Hindlimb muscle (tissue), 1 donor: ENCODE measurements at places on chromosomes 6 and 20. TPM values are rescaled to one million over a fixed set of nuclear protein-coding genes. Genes with fewer than 3 reads are reported as not detected.
A peak's percentile ranks its signal among the peaks of the same experiment; 100 is the strongest.

GRCh38 chr6:5923840-5924239 is 82.9 kb downstream of the NRN1 start:
- DNase-seq = no peak

DNA sequence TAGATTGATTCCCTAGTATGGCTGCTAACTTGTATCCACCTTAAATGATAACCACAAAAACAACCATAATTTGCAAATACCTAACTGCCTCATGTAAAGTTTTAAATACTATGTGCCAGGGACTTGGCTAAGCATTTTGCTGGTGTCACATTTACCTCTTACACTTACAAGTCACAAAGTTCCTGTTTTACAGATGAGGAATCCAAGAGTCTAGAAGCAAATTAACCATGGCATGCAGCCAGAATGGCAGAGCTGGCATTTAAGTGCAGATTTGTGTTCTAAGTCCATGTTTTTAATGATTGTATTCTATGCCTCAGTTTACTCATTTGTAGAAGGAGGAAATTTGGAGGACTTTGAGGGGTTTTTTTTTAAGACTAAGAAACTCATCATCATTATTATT is 696.7 kb downstream of the PTPRT start:
- no peak for DNase-seq

- peak; percentile 22 for DNase-seq
These were observed 1211.1 kb upstream of the GJE1 start for GRCh38 chr6:140921366-140922226.

DNA sequence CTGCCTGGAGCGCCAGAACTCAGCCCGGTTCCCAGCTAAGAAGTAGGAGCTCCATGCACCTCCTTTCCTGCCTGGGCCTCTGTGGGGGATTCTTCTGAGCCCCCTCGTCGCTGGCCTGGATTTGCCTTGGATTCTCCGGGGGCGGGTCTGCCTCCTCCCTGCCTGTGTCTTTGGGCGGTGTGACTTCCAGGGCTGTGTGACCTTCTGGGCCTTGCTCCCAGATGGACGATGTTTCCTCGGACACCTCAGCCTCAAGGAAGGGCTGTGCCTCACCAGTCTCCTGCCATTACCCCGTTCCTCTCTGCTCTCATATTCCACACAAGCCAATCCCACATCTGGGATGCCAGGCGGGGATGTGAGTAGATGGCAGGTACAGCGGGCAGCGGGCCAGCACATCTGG is 76.8 kb downstream of the ERMARD start:
- DNase-seq = no peak

GRCh38 chr6:151056230-151056907 is 183.4 kb upstream of the AKAP12 start:
- DNase-seq = no peak

DNA sequence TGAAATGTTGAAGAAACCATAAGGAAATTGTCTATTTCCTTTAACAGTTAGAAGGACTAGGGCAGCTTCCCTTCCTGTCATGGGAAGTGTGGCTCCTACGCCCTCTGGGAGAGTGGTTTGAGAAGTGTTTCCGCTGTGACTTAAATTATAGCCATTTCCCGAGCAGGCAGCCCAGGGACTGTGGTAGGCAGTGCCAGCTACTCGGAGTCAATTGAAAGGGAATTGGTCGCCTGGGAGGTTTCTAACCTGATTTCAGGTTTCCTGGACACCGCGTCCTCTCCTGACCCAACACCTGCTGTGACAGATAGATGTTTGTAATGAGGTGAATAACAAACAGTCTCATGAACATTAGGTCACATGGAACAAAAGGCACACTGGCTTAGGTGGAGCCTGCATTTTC is 256.1 kb upstream of the PLCB4 start:
- DNase-seq = no peak

GRCh38 chr20:56730996-56731395 is 101.9 kb downstream of the TFAP2C start:
- no peak for DNase-seq

DNA sequence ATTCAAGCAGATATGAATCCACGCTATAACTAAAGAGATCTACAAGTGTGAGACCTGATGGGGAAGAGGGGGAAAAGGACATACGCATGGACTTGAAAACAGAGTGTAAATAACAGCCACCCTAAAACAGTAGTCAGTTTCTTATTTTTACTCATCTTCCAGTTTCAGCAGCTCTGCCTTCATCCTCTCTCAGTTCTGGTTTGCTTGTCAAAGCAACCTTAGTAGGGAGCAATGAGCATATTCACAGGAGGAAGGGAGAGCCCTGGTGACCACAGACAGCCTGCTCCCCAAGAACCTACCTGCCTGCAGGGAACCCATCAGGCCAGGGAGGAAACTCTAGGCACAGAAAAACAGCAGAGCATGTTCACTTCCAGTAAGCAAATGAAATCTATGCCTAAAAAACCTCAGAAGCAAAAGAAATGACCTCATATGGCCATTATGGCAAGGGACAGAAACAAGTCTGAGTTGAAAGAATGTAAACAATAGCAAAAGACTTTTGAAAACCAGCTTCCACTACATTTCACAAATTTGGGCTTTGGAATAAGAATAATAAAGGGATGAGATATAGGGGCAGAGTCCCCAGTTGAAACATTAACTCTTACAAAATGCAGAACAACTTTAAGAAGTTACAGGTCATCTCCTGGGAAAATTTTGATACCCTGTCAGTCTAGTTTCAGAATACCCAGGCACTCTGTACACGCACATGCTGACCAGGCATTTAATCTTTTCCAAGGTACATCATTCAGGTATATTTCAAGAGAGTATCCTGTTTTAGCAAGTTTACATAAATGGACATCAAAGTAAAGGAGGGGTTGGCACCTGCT is 120.8 kb upstream of the BCLAF1 start:
- DNase-seq = no peak

GRCh38 chr6:36959555-36960250 is 5.2 kb downstream of the PI16 start:
- no peak for DNase-seq

GRCh38 chr6:109327959-109328358 is 54.3 kb downstream of the CD164 start:
- DNase-seq = no peak

- DNase-seq = no peak
These were observed 91.9 kb downstream of the FAM217A start for GRCh38 chr6:3987053-3987452.

- no peak for DNase-seq
These were observed 26.9 kb upstream of the NT5E start for GRCh38 chr6:85422996-85423395.

DNA sequence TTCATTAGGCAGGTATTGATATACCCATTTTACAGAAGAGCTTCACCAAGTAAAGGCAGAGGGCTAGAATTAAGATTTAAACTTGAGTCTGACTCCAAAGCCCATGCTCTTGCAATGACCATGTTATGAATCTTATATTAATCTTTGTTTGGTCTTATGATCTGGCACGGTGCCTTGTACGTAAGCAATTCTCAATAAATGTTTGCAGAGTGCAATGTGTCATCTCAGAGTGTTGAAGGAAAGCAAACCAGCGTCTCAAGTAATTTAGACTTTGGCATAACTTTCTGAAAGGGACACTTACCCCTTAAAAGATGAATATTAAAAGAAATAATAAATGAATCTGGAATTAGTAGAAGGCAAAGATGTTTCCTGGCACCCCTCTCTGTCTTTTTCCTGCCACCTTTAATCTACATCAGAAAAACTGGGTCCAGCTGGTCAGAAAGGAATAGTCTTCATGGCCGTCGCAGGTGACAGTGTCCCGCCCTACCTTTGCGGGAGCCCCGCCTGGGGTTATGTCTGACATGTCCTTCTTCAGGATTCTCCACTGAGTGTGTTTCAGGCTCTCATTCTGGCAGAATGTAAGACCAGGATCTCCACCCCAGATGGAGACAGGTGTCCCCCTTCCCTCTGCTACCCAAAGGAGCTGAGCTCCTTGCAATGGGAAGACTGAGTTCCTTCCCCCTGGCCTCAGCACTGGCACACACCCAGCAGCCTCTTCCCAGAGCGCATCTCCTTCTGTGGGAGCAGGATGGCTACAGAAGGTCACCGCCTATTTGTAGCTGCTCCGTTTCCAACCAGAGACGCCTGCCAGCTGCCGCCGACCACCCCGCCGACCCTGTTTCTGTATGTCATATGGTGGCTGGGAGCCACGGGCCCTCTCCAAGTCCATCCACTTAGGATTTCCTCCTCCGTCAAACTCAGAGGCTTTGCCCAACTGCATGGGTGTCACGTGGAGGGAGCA is 266.3 kb upstream of the ECI2 start:
- DNase-seq = no peak

- DNase-seq = no peak
These were observed 49.9 kb upstream of the FAM184A start for GRCh38 chr6:119128252-119128912.

GRCh38 chr6:1311400-1312202 is at the start of gene FOXQ1:
TSS of gene FOXQ1 (plus strand) at chr6:1312098. CDS start at chr6:1312705, 607 bp downstream.
- DNase-seq = no peak

DNA sequence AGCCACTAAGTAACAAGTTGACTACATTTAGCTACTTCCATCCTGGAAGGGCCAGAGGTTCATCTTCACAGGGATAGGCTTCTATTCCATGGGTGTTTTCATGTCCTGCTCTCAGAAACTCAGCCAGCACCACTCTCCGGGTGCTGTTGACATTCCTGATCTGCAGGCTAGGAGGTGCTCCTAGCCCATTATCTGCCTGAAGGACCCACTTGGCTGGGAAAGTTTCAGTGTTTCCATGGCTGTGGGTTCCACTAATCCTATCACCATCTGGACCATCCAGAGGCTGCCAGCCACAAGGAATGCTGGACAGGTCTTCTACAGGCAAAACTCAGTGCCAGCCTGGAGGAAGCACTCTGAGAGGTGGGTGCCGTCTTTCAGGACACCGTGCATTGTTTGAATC is 45.2 kb downstream of the HLA-G start:
- no peak for DNase-seq

DNA sequence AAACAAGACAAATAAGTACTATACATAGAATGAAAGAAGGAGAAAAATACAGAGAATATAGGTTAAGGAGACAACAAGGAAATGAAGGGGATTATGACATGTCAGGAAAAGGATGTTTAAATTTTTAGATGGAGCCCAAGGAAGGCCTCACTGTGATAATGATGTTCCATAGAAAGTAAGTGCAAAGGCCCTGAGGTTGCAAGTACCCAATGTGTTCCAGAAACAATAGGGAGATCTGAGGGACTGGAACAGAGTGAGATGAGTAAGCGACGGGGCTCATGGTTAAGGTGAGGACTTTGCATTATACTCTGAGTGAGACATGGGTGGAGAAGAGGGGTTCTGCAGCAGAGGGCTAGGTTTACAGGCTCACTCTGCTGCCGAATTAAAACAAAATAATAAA is 122.8 kb upstream of the BCLAF1 start:
- DNase-seq = no peak

The RIMS4 gene
- 9.0 TPM for polyA plus RNA-seq

The MAD2L1BP gene
- polyA plus RNA-seq = 17.2 TPM

The EDN1 gene
- polyA plus RNA-seq = 2.0 TPM

The STMND1 gene
- not detected for polyA plus RNA-seq

The ANKEF1 gene
- polyA plus RNA-seq = 1.6 TPM

The BPIFA1 gene
- not detected for polyA plus RNA-seq
